ENCODE measurements at places on chromosomes 12 and 14. TPM values are rescaled to one million over a fixed set of nuclear protein-coding genes. Genes with fewer than 3 reads are reported as not detected.

- no peak overlapping the region for H3K27ac ChIP-seq
- no peaks in the 10 kb centered on the region for H3K36me3 ChIP-seq
- no peaks in the 10 kb centered on the region for H3K4me1 ChIP-seq
Observed at GRCh38 chr14:20494935-20495766, 10.2 kb upstream of the RNASE10 start.

Gene FOXG1
- total RNA-seq, result 0.13 TPM

GRCh38 chr12:1473418-1473817 is 121.0 kb downstream of the FBXL14 start:
- DNase-seq, result no peak
- H3K27ac ChIP-seq, result no peak overlapping the region
- no peak overlapping the region for H3K4me3 ChIP-seq

Gene RNF31
- 30.6 TPM for total RNA-seq

Gene FAM90A1
- total RNA-seq, result not detected

DNA sequence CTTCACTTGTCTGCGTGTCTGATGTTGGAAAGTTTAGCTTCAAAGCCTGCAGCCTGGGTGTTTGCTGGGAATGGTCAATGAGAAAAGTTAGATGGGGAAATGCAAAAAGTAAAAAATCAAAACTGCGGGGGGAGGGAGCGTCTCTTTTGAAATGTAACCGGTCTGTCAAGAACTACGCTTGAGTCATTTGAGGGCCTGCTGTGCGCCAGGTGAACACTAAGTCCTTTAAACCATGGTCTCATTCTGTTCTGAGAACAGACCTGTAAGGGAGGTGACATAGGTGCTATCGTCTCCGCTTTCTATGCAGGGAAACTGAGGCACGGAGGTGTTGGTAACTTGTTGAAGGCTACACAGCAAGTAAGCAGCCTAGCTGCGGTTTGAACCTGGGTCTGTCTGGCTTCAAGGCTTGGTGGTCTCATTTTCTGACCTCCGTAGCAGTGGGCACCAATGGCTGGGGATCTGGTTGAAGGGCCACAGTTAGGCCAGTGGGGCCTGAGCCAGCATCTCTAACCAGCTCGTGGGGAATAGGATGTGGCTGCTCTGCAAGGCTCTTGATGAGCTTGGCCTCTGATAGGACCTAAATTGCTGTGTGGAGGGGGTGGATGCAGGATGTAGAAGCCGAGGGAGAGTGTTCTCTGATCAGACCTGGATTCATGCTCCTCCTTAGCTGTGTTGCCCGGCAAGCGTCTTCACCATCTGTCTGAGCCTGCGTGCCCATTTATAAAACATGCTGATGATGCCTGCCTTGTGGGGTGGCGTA is 41.5 kb downstream of the KCTD10 start:
- H3K36me3 ChIP-seq, result no peaks in the 10 kb centered on the region
- no peak overlapping the region for H3K4me3 ChIP-seq
- H3K27ac ChIP-seq, result peak overlapping the region; percentile 93
- H3K4me1 ChIP-seq, result peaks cover 67% of the 10 kb centered on the region
- peak; percentile 79 for DNase-seq

GRCh38 chr14:70722418-70722817 is 80.7 kb downstream of the TTC9 start:
- H3K36me3 ChIP-seq, result no peaks in the 10 kb centered on the region
- no peaks in the 10 kb centered on the region for H3K27me3 ChIP-seq
- H3K4me3 ChIP-seq, result no peak overlapping the region
- no peaks in the 10 kb centered on the region for H3K4me1 ChIP-seq
- DNase-seq, result no peak

GRCh38 chr12:71591601-71592000 is 72.0 kb downstream of the ZFC3H1 start:
- no peak for DNase-seq
- H3K4me3 ChIP-seq, result no peak overlapping the region
- no peak overlapping the region for H3K27ac ChIP-seq
- H3K27me3 ChIP-seq, result no peaks in the 10 kb centered on the region
- no peaks in the 10 kb centered on the region for H3K4me1 ChIP-seq

Gene SLCO1B1
- not detected for total RNA-seq

- no peaks in the 10 kb centered on the region for H3K36me3 ChIP-seq
- peaks cover 32% of the 10 kb centered on the region for H3K4me1 ChIP-seq
- no peak overlapping the region for H3K27ac ChIP-seq
Observed at GRCh38 chr12:53234271-53234914, 2.4 kb upstream of the RARG start.

DNA sequence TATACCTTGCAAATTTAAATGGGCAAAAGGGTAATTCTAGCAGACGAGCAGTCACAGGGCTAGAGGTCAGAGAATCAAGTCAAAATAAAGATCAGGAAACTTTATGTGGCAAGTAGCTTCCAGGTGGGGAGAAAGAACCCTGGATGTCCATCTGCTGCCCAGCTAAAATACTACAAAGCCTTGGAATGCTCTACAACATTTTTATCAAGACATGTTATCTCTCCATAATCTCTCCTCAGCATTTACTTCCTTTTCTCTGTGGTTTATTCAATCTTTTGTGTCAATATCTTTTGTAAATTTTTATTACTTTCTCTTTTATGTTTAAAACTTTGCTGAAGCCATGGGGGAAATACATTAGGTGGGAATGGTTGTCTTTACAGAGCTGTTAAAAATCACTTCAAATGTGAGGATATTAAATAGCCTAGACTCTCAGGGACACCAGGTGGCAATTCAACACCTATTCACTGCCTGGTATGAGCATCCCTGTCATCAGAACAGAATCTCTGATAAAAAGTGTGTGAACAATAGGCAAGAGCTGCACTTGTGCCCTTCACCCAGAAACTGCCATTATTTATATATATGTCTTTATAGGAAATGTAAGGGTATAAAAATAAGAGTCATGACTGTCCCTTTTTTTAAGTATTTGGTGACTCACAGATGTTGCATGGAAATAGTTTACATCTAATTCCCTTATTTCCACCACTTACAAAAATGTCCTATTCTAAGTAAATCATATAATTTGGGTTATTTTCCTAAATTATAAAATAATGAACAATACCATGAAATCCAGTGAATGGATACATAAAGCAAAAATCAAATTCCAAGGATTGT is 152.9 kb downstream of the EPS8 start:
- H3K4me3 ChIP-seq, result no peak overlapping the region
- no peak overlapping the region for H3K27ac ChIP-seq
- H3K4me1 ChIP-seq, result peaks cover 5% of the 10 kb centered on the region
- DNase-seq, result no peak

Gene PRPH
- total RNA-seq, result not detected

Gene OVCH1
- total RNA-seq, result 0.29 TPM

DNA sequence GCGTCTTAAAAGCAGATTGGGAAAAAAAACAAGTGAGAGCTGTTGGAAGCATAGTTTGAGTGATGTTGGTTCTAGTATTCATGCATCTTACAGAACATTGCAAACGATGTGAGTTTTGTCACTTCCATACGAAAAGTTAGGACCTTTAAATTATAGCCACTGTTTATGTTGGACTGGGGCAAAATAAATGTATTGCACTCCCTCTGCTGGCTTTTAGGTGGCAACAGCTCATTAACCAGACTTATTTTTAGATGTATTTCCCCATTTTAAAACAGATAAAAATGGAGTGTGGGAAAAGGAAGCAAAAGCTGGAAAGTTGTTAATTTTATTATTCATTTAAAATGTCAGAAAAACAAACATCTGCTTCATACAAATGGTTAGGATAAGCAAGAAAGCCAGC is 111.9 kb downstream of the LGR5 start:
- H3K36me3 ChIP-seq, result no peaks in the 10 kb centered on the region
- no peak overlapping the region for H3K27ac ChIP-seq
- no peaks in the 10 kb centered on the region for H3K4me1 ChIP-seq
- no peak overlapping the region for H3K4me3 ChIP-seq
- no peaks in the 10 kb centered on the region for H3K27me3 ChIP-seq
- no peak for DNase-seq

Gene ADAM21
- total RNA-seq, result not detected

GRCh38 chr12:89528434-89528833 is 2.6 kb upstream of the POC1B start:
- H3K27me3 ChIP-seq, result no peaks in the 10 kb centered on the region
- H3K27ac ChIP-seq, result no peak overlapping the region
- DNase-seq, result no peak
- no peak overlapping the region for H3K4me3 ChIP-seq
- H3K4me1 ChIP-seq, result peaks cover 6% of the 10 kb centered on the region
- no peaks in the 10 kb centered on the region for H3K36me3 ChIP-seq

GRCh38 chr14:42173206-42173605 is 566.5 kb downstream of the LRFN5 start:
- no peak overlapping the region for H3K4me3 ChIP-seq
- no peaks in the 10 kb centered on the region for H3K36me3 ChIP-seq
- H3K27me3 ChIP-seq, result no peaks in the 10 kb centered on the region
- no peaks in the 10 kb centered on the region for H3K4me1 ChIP-seq
- no peak for DNase-seq

DNA sequence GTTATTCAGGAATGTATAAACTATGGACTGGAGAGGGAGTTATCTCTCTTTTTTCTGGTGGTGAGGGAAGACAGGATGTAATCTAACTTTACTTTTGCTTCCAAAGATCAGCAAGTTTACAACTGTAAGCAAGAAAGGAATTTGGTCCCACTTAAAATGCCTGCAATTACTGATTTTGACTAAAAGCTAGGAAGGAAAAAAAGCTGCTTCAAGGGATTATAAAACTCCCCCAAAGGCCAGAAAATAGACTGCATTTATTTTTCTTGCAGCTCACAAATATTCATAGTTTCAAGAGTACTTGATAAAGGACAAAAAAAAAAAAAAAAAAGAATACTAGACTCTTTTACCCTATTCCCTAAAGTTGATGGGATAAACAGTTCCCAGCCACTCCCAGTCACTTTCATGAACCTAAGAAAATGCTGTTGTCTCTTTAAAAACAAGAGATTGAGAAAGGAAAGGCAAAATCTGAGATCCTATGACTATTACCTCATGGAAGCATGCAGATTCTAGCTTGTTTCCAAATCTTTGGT is 128.7 kb upstream of the BMP4 start:
- no peak for DNase-seq
- no peaks in the 10 kb centered on the region for H3K36me3 ChIP-seq
- peaks cover 9% of the 10 kb centered on the region for H3K4me1 ChIP-seq
- H3K4me3 ChIP-seq, result no peak overlapping the region

Gene CD69
- 7.0 TPM for total RNA-seq

- peak overlapping the region; percentile 57 for H3K27ac ChIP-seq
- H3K27me3 ChIP-seq, result no peaks in the 10 kb centered on the region
- no peaks in the 10 kb centered on the region for H3K36me3 ChIP-seq
- peak; percentile 91 for DNase-seq
- H3K4me3 ChIP-seq, result no peak overlapping the region
Observed at GRCh38 chr14:31084385-31084784, 58.2 kb upstream of the STRN3 start.

- H3K27ac ChIP-seq, result no peak overlapping the region
- H3K36me3 ChIP-seq, result no peaks in the 10 kb centered on the region
- H3K4me1 ChIP-seq, result no peaks in the 10 kb centered on the region
- DNase-seq, result peak; percentile 45
- H3K27me3 ChIP-seq, result no peaks in the 10 kb centered on the region
Observed at GRCh38 chr14:92253381-92253894, 69.5 kb upstream of the SLC24A4 start.

DNA sequence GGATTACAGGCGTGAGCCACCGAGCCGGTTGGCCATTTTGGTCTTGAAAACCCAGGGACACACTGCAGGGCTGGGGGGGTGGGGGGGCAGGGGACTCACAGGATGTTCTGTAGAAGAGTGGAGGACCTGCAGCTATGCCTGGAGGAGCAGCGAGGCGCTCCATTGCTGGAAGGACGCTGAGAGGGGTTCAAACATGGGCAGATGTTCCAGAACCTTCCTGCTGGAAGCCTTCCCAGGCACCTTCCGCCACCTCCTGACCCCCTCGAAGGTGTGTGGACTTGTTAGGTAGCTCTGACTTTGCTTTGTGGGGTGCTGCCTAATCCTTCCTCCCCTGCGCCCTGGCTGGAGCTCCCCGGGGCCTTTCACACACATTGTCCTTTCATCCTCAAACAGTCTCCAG is 19.6 kb upstream of the PPP1R13B start:
- peaks cover 19% of the 10 kb centered on the region for H3K4me1 ChIP-seq
- no peaks in the 10 kb centered on the region for H3K27me3 ChIP-seq
- no peak overlapping the region for H3K4me3 ChIP-seq

DNA sequence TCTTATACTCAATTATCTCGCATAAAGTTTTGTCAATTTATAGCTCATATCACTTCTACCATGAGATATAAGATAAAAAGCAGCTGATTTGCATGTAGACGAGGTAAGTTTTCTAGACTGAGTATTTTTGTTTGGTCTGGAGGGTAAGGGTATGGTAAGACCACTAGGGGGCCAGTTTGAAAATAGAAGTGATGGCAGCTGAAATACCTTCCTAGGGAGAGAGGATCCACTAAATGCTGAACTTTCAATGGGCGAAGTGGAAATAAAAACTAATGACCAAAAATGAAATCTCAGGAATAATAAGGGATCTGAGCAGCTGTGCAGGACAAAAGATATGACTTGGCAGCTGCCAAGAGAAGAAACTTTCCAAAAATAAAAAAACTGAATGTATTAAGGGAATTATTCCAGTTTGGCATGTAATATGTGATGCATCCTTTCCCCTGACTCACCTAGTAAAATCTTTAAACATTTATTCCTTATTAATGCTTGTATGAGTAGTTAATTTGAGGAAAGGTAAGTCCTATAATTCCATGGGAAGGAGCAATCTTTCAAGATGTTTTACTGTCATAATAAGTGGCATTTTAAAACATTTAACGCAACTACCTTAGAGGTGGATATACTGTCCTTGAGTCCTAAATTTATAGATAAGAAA is 754.5 kb downstream of the C12orf50 start:
- no peaks in the 10 kb centered on the region for H3K27me3 ChIP-seq
- no peaks in the 10 kb centered on the region for H3K4me1 ChIP-seq
- H3K36me3 ChIP-seq, result no peaks in the 10 kb centered on the region

DNA sequence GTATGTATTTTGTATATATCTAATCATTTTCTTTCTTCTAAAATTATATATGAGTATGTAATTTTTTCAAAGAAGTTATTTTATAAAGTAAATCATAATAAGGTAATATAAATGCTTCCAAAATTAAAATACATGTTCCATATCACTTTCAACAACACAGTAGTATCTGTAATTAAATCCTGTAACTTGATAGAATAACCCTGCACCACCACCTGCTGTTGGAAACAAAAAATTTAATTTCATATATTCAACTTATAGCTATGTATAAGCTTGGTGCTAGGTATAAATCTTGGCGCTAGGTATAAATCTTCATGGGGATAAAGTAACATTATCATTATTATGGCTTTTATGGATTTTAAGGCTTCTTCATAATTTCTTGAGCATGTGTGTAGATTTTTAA is 149.7 kb upstream of the DCN start:
- H3K4me1 ChIP-seq, result no peaks in the 10 kb centered on the region
- H3K27ac ChIP-seq, result no peak overlapping the region
- H3K4me3 ChIP-seq, result no peak overlapping the region
- H3K36me3 ChIP-seq, result no peaks in the 10 kb centered on the region
- no peaks in the 10 kb centered on the region for H3K27me3 ChIP-seq
- DNase-seq, result no peak

Measured in thyroid gland (tissue), 4 donors.